ENCODE measurements at places on chromosomes 7 and 10.

DNA sequence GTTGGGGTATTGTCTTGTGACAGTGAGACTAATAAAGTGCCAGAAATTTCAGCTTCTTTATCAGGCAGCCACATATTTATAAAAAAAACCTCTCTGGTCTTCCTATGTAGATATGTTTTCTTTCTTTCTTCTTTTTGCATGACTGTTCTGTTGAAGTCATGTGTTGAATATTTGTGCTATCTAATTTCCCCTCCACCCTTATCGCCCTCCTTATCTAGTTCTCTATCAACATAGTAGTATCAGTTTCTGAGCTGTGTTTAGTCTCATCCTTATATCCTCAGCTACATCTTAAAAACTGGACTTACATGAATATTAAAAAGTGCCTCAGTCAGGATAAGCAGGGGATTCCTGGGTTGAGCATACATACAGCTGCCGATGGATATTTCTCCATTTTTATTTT lies 53.9 kb downstream of the SEMA3D start:
- no peak for DNase-seq

DNA sequence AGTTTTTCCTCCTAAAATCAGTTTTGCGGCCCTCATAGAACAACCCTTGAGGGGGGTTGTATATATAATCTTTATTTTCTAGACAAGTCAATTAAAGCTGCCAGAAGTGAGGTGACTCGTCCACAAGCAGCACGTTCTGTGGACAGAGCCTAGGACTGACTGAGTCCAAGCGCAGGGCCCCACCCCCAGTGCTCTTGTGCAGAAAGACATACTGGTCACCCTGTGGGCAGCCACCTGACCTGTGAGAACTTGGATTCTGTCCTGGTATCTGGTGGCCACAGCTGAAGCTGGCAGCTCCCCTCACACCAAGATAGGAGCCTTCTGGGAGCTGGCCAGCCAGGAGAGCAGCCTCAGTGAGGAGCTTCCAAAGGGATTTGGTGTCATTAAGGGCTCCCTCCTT lies 89.3 kb downstream of the GRK5 start:
- no peak for DNase-seq

- no peak for DNase-seq
These were observed 61.2 kb downstream of the ICA1 start for GRCh38 chr7:8200717-8201116.

- DNase-seq = no peak
These were observed 6.4 kb upstream of the SOSTDC1 start for GRCh38 chr7:16471933-16472332.

DNA sequence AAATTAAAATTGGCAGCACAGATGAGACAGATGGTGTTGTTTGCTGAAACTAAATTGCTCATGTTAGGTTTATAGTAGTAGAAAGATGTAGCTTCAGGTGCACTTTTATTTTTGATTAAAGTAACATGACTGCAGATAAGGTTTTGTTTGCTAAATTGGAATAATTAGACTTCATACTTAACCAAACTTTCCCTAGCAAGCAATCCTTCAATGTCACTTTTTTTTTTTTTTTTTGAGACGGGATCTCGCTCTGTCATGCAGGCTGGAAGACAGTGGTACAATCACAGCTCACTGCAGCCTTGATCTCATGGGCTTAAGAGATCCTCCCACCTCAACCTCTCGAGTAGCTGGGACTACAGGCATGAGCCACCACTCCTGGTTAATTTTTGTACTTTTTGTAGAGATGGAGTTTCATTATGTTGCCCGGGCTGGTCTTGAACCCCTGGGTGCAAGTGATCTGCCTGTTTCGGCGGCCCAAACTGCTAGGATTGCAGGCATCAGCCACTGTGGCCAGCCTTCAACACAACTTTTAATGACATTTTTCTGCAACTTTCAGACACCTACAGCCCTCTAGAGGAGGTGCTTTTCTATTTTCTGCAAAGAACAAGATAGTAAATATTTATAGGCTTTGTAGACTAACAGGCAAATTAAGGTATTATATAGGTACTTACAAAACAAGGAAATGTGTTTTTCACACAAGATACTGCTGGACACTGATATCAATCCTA lies 84.8 kb upstream of the CCNY start:
- DNase-seq = no peak

GRCh38 chr7:29320577-29320976 lies 126.0 kb downstream of the CHN2 start:
- no peak for DNase-seq

DNA sequence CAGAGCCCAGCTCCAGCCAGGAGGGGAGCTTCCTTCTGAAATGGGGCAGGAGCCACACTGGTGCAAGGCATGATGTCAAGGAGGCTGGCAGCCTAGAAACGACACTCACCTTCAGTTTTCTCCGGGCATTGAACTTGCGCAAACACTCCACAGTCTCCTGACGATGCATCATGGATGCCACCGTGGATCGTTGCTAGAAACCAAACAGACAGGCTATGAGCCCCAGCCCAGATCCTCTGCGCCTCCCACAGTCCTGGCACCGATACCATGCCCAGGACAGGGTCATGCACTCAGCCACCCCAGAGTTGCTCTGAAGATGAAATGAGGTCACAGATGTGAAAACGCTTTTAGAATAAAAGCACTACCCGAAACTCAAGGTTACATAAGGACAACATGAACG lies 31.0 kb upstream of the NDST2 start:
- DNase-seq = no peak

DNA sequence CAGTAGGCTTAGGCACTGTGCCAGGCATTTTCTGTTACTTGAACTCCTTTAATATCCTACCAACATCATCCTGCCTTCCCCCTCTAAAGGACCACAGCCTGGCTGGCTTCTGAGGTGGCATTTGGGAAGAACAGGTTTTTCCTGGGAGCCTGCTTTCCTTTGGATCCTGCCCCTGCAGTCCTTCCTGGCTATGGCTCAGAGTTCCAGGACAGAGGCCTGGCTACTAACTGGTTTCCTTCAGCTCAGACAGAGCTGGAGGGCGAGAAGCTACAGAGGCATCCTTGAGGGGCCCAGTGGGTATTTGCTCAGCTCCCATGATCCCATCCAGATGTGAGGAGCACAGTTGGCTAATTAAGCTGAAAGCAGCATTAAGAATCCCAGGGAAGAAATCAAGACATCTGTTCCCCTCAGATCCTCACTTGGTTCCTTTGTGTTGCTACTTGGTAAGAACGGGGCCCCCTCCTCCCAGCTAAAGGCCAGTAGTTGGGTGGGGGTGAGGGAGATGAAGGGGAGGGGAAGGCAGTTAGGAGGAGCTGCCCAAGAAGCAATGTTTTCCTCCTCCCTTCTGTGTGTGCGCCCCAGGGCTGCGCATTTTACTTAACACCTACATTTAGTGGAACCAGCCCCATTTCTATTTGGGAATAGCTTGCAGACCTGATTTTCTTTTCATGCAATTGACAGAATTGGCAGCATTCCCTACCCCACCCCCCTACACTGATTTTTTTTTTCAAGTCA lies 142.6 kb upstream of the SORCS3 start:
- DNase-seq = no peak

- no peak for DNase-seq
These were observed 321.8 kb downstream of the ZNF248 start for GRCh38 chr10:37535459-37536246.

GRCh38 chr7:121105262-121105661 lies 116.8 kb downstream of the CPED1 start:
- DNase-seq = no peak

DNA sequence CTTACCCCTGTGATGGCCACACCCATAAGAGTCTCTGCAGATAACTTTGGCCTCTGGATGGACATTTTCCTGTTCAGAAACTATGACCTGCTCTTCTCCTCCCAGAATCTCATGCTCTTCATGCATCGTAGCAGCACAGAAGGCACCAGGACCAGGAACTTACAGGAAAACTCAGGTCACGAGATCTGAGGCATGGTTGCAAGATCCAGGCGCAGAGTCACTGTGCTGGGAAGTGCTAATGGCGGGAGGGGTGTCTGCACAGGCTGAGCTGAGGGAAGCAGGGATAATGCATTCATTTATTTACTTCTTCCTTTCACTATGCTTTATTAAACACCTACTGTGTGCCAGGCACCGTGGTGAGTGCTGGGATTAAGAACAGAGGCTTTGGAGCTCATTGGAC lies 48.2 kb upstream of the LOXL4 start:
- DNase-seq = no peak

GRCh38 chr10:100886963-100887362 lies 25.8 kb upstream of the SLF2 start:
- DNase-seq = no peak

- no peak for DNase-seq
These were observed 893.4 kb downstream of the XPNPEP1 start for GRCh38 chr10:109029870-109030269.

DNA sequence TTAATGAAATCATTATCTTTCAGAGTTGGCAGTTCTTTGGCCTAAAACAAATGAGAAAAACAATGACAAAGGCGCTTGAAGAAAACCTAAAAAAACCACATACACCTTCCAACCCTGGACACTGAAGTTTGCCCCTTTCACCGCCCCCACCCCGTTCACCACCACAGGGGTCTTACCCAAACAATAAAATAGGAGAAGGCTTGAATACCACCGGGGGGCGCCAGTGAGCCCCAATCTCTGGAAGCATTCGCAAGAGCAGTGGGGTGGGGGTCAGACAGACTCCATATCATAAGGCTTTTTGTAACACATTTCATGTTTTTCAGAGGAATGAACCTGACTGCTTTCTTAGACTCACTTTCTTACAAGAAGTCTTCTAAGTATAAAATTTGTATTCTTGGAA lies 163.6 kb downstream of the PIP4K2A start:
- DNase-seq = no peak

DNA sequence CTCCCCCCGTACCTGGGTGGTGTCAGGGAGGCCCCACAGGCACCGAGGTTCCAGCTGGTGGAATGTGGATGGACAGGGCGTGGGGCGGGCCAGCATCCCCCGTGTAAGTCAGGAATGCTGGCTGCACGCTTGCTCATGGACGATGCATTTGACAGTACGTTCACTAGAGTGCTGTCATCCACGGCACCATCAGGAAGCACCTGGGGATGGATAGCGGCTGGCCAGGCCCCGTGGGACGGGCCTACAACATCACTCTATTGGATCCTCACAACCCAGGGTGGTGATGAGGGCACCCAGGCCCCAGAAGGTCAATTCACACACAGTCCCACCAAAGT lies 63.6 kb downstream of the INSIG1 start:
- DNase-seq = no peak

DNA sequence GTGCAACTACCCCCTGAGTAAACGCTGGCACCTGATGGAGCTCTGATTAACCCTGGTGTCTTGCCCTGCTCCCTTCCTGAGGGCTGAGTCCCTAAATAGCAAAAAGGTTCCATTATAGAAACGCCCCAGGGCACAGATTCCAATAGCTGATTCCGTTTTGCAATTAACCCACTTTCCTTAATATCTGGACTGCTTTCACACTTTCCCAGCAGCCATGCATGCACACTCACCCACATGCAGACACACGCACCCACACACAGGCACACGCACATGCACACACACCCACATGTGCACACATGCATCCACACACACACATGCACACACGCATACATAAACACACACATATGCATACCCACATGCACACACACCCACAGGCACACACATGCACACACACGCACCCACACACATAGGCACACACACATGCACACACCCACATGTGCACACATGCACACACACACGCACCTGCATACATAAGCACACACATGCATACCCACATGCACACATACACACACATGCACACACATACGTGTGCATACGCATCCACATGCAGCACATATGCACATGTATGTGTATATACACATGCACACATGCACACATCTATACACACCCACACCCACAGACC lies 129.3 kb downstream of the PAXIP1 start:
- no peak for DNase-seq

DNA sequence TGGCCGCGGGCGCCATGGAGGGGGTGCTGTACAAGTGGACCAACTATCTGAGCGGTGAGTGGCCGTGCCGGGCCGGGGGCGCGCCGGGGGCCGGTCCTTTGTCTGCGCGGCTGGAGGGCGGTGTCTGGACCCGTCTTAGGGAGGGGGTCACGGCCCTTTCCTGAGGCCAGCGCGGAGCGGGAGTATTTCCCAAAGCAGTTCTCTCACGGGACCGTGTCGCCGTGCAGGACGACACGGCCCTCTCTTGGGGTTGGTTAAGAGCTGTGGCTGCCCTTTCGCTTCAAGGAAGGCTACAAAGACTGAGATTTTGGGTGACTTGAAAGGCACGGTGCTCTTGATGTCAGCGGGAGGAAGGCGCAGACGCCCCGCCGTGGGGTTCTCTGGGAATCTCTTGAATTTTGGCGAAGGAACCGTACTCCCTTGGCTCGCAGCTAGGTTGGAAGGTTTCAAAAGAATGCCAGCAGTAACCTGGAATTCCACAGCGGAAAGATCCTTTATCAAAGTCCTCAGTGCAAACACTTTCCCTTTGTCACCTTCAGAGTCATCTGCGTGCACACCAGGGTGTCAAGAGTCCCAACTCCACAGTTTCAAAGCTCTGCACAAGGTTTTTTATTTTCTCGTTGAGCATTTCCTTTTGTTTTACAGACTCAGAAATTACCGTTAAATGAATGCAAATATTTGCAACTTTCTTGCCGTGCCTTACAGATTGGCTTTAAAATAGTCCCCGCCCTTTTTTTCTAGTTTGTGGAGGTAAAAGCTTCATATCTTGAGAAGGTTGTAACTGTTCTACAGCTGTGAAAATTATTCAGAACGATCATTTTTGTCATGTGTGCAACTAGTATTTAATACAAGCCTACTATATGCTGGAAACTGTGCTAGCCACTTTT lies 780 bp downstream of the PLEKHA8 start:
- no peak for DNase-seq

DNA sequence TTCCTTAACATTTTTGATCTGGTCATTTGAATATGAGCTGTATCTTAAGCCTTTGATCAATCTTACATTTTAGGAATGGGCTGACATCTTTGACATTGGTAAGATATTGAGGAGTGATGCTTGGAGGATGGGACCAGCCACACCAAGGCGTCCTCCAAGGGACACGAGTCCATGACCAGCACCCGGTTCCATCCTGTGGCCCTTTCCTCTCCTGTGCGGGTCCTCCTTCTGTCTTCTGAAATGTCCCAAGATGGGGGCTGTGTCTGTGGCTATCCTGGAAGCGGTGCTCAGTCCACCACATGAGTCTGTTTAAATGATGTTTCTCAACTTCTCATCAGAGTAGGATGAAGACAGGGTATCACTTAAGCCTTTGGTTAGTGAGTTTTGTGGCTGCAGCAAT lies 67.3 kb upstream of the SHH start:
- DNase-seq = no peak

DNA sequence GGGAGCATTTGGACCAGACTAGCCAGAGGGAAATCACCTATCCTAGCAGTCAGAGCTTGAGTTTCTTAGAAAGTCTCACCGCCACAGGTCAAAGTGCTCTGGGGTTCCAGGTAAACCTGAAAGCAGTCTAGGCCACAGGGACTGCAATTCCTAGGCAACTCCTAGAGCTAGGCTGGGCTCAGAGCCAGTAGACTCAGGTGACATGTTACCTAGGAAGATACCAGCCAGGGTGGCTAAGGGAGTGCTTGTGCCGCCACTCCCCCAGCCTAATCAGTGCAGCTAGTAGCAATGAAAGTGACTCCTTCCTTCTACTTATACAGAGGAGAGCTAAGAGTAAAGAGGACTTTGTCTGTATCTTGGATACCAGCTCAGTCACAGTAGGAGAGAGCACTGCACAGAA lies 348.7 kb upstream of the HPS1 start:
- DNase-seq = no peak
